ENCODE measurements at places on chromosomes 11 and 22.

- DNase-seq: no peak
Measured at GRCh38 chr11:59437770-59438169, 1.5 kb downstream of the OR5A1 start.

DNA sequence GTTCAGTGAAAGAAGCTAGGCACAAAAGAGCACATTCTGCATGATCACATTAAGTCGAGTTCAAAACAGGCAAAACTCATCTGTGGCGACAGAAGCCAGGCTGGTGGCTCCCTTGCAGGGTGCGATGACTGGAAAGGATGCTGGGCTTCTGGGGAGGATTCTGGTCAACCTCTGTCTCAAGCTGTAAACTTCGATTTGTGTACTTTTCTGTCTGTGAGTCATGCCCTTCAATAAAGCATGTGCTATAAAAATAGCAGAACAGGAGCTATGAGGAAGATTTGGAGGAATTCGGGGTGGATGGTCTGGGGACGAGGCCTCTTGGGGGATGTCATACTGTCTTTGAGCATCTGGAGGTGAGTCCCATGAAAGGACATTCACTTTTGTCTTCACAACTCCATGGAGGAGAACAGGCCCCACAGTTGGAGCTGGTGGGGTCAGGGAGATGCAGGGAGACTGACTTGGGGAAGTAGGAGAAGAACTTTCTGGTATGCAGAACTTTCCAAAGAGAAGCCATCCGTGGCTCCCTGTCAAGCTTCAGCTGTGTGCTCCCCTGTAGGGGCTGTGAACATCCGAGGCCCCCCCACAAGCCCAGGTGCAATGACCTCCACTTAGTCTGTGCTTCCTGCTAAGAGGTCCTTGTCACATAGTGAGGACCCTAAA is 77.8 kb upstream of the LINC01488 start:
- no peak for DNase-seq

- DNase-seq: no peak
Measured at GRCh38 chr11:57407010-57407920, 16.8 kb upstream of the PRG2 start.

DNA sequence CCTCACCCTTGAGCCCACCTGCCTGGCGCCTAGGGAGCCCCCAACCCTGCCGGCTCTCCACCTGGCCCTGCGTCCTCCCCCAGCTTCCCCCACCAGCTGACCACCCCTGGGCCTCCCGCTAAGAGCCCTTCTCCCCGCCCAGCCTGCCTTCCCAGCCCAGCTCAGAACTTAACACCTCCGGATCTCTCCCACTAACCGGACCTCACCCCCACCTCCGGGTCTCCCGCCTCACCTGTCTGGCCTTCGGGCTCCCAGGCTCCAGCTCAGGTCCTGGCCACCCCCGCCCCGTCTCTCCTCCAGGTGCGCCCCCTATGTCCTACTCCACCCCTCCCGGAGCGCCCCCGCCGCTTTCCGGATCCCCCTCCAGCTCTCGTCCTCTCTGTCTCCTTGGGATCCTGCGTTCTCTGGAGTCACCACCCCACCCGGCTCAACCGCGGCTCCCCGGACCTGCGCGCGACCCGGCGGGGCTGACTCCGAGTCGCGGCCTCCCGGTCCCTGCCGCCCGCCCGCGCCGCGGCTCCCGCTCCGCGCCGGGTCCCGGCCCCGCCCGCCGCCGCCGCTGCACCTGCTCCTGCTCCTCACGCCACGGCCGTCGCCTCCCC is at the start of gene KCNJ11:
Gene KCNJ11, minus strand, starts transcription at position 51 of the 602 bp plus-strand sequence. CDS start 568 bp downstream, outside the sequence.
- peak; percentile 8 for DNase-seq

- DNase-seq: no peak
Measured at GRCh38 chr11:83054001-83054400, 17.7 kb downstream of the RAB30 start.

DNA sequence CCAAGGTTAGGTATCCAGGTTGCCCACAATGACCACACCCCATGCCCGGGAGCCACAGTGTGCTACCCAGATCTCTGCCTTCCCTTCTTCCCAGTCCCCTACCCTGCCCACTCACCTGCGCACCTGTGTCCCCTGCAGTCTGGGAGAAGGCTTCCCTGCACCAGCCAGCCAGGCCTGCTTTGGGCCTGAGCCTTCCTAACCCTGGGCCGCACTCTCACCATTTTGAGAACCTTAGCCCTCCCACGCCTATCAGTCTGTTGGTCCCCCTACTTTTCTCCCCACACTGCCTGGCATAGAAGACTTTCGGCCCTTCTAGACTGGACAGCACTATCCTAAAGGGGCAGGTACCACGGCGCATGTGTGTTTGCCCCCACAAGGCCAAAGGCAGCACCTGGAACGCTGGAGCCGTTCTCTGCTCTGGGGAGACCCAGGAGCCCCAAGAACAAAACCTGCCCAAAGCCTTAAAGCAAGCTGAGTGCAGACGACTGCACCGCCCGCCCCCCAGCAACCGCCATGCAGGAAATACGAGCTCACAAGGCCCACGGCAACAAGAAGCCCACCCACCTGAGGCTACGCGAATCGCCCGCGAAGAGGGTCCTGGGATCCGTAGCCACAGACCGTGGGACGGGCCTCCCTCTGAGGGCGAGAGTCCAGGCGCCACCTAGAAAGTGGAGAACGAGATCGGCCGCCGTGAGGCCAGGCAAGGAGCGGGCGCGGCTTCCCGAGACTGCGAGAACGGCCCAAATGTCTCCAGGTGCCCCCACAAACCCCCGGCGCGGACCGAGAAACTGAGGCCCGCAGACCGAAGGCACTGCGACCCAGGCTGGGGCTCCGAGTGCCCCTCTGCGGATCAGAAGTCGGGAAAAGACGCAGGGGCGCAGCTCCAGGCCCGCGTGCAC is 546 bp downstream of the GNB1L start:
- DNase-seq: no peak

- peak; percentile 51 for DNase-seq
Measured at GRCh38 chr11:46380340-46381047, 975 bp upstream of the MDK start.

DNA sequence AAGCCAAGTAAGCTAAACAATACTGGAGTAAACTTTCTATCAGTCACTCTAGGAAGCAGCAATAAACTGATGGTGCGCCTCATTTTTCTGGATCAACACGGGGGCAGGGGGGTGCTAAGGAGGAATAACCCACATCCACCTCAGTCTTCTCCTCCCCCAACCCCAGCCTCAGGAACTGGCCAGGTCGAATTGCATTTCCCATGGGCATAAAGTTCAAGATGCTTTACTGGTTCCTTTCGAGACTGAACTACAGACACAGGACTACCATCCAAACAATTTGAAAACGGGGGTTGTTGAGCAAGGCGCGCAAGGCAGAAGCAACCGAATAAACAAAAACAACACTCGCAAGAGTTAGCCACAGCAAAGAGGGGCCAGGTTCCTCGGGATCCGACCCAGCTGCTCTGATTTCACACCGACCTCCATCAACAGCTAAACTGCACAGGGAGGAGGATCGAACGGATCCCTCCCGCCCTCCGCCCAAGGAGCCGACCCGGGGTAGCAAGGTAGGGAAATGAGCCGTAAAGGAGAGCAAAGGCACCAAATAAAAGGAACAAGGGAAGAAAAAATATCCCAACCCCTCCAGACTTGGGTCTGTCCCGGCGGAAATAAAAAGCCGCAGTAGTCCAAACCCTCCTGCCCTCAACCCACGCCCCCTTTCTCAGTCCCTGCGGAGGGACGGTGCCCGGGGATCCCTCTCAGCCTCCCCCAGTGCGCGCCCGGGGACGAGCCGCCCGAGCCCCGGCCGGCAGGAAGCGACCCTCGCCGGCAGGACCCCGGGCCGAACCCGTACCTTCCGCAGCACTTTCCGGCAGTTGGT is 801 bp downstream of the SESN3 start:
- peak; percentile 18 for DNase-seq

DNA sequence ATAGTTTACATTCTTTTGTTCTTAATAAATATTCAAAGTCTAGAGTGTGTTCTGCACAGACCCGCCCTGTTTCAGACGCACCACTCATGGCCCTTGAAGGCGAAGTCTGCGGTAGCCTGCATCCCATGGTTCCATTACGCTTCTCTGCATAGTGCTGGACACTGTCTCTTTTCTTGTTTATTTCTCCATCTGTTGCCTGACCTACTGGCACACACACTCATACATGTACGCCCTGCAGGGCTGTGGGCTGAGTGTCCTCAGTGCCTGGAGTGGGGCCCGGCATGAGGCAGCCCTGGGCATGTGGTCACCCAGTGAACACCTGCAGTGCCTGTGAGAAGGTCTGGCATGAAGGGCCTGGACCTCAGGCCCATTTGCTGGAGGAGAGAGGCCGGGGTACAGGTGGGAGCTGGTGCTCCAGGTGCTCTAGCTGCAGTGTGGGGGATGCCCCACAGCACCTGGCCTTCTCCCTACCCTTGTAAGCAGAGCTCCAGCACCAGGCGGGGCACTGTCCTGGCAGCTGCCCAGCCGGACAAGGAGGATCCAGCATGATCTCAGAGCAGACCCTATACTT is 404.1 kb downstream of the TBC1D22A start:
- DNase-seq: no peak

DNA sequence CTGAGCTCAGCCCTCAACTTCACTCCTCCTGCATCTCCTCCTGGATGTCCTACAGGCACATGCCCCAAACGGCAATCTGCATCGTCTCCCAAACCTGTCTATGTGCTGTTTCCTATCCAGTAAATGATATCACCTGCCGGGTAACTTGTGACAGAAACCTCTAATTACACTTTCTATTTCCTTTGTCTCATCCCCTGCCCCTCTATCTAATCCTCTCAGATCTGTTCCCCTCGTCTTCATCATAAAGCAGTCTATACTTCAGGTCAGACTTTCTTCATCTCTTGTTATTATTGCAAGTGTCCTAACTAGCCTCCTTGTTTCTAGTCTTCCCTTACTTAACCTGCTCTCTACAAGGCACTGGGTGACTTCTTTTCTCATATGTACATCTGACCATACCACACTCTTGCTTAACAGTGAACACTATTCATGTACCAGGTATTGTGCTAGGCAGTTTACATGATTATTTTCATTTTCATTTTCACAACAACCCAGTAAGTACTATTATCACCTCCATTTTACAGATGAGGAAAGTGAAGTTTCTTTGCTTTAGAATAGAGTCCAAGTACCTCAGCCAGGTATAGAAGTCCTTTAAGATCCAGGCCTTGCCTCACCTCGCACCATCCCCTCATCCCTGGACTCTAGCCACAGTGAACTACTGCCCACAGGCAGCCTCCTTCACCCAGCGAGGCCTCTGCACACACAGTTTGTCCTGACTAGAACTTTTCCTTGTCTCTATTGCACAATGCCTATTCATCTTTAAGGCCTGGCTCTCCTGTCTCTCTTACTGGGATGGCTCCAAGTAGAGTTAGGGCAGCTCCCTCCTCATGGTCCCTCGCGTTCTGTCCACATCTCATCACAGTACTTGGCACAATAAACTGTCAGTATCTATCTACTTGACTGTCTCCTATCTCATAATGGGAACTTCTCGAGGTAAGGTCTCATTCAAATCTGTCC is 22.1 kb upstream of the UCP3 start:
- no peak for DNase-seq

GRCh38 chr22:47215851-47216250 is 453.4 kb downstream of the TBC1D22A start:
- DNase-seq: no peak

- no peak for DNase-seq
Measured at GRCh38 chr11:80778432-80778831, 1337.6 kb upstream of the TENM4 start.

DNA sequence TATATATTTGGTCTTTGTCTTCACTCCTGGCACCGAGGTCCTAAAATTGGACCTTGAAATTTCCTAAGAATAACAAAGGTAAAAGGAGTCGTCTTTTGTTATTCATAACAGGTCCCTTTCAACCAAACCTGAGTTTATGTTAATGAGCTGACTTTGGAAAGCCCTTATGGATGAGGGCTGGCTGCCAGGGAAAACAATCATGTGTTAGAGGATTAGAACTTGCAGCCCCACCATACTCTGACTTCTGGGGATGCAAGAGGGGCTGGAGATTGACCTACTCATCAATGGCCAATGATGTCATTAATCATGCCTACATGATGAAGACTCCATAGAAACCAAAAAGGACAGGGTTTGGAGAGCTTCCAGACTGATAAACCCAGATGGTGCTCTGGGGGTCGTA is 118.9 kb downstream of the MRTFA start:
- DNase-seq: no peak

- DNase-seq: no peak
Measured at GRCh38 chr11:62725646-62726045, 1.6 kb downstream of the HNRNPUL2 start.

DNA sequence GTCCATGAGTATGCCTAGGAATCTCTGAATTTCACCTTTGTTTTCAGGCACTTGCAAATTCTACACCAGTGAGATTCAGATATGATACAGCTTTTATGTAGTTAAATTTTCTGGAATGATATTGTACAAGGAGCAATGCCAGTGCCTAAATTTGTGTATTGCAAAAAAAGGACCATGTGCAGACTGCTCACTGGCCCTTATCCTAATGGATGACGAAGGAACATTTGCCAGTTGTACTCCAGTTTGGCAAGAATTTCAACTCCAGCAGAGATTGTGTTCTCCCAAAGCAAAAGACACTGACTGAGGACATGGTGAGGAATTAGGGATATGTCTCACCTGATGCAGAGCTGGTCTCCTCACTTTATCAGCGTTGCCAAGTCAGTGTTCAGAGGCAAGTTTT is 8.6 kb downstream of the NAT10 start:
- DNase-seq: no peak

DNA sequence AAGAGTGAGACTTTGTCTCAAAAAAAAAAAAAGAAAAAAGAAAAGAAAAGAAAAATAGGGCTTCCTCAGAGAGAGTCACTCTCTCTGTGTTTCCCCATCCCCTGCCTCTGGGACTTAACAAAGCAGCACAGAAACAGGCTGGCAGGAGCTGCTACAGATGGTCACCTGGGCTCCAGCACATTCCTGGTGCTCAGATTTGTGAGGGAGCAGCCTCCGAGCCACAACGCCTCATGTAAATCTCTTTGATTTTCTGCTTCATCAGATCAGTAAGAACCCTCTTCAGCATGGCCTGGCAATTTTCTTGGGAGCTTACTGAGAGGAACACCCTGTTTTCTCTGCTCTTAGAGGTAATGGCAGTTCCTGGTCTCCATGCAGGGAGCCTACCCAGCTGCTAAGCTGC is 15.2 kb upstream of the LDHA start:
- no peak for DNase-seq

DNA sequence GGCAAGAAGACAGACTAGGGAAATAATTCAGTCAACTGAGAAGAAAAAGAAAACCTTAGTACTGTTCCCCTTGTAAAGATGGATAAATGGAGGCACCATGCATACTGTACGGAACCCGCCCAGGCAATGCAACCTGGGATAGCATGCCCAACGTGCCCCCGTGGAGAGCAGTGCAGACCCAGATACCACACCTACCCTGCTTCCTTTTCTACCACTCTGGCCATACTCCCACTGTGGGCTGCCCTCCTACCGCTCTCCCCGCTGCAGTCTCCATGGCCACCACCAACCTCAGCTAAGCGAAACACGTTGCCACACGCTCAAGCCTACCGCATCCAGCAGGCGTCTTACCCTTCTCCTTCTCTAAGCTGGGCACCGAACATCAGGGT is 117.4 kb upstream of the SERPIND1 start:
- DNase-seq: no peak

DNA sequence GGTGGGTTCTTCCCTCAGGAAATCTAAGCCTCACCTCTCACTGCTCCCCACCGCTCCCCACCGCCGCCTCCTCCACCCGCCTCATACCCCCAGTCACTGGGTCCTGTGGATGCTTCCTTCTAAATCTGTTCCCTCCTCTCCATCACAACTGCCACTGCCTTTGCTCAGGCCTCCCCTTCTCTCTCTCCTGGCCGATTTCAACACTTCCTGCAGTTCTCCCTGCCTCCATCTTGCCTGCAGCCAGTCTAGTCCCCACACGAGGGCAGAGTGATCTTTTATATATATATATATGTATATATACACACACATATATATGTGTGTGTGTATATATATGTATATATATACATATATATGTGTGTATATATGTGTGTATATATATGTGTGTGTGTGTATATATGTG is 27.8 kb downstream of the CREB3L1 start:
- DNase-seq: no peak

Data from stimulated activated CD4-positive, alpha-beta T cell treated with anti-CD3 and anti-CD28 coated beads, Interleukin-2, amount 100 ng/mL, for 48 hours (primary cell).